ENCODE measurements at places on chromosomes 5 and 9. TPM values are rescaled to one million over a fixed set of nuclear protein-coding genes. Genes with fewer than 3 reads are reported as not detected.

Gene SPATA31A3
- total RNA-seq, result not detected

Gene TMEM252
- total RNA-seq, result not detected

Gene EQTN
- total RNA-seq, result not detected

Gene IFNA21
- not detected for total RNA-seq

Gene ARHGEF28
- total RNA-seq, result 12.2 TPM

Gene TPM2
- total RNA-seq, result 695 TPM

Gene MARCOL
- not detected for total RNA-seq

Gene SCGB3A2
- total RNA-seq, result not detected

All from A549 treated with GW870086 at 1 μM for 4 hours (cell line).